HFFc6 (cell line): ENCODE measurements at places on chromosomes 7 and 10. TPM values are rescaled to one million over a fixed set of nuclear protein-coding genes. Genes with fewer than 3 reads are reported as not detected.
A peak's percentile ranks its signal among the peaks of the same experiment; 100 is the strongest.

Gene SYCE1
- not detected in 3 replicates for total RNA-seq

GRCh38 chr7:151565541-151565940 is 45.8 kb upstream of the RHEB start:
- DNase-seq: peak; percentile 37

Gene SLC18A3
- total RNA-seq: not detected in 3 replicates

GRCh38 chr10:87594864-87595263 is 64.8 kb upstream of the PAPSS2 start:
- DNase-seq: no peak

Gene TMEM176A
- total RNA-seq: not detected in 3 replicates

Gene SLC26A3
- total RNA-seq: not detected in 3 replicates

GRCh38 chr7:157008206-157009169 is 2.0 kb downstream of the MNX1 start:
- no peak for DNase-seq

DNA sequence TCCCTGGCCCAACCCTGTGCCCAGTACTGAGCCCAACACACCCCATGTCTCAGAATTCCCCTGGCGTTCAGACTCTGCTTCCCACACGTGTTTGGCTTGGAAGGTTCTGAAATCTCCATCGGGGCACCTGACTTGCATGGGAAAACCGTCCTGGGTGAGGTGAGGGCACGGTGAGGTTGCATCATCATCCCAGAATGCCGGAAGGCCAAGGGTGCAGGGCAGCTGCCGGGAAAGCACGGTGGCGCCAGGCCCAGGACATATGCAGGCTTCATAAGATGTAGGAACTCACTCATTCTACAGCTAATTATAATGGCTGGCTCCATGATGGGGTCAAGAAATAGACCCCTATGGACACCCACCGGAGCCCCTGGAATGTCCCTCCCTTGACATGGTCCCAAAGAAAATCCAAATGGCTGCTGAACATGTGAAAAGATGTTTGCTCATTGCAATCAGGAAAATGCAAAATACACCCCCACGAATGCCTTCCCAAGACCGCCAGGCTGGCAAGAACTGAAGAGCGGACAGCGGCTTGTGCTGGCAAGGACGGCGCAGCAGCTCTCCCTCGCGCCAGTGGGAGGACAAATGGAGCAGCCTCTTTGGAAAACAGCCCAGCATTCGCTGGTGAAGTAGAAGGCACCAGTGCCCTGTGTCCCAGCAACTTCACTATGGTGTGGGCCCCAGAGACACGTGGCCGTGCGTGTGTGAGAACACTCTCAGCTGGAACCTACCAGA is 2.3 kb downstream of the KNDC1 start:
- no peak for DNase-seq

GRCh38 chr10:74728225-74728624 is 98.2 kb upstream of the KAT6B start:
- DNase-seq: peak; percentile 22

Gene FBXO24
- 0.23 to 0.36 TPM (median 0.33 TPM) in 3 replicates for total RNA-seq

Gene LLCFC1
- not detected in 3 replicates for total RNA-seq

- DNase-seq: no peak
Measured at GRCh38 chr10:56288403-56288802, 72.7 kb downstream of the ZWINT start.

DNA sequence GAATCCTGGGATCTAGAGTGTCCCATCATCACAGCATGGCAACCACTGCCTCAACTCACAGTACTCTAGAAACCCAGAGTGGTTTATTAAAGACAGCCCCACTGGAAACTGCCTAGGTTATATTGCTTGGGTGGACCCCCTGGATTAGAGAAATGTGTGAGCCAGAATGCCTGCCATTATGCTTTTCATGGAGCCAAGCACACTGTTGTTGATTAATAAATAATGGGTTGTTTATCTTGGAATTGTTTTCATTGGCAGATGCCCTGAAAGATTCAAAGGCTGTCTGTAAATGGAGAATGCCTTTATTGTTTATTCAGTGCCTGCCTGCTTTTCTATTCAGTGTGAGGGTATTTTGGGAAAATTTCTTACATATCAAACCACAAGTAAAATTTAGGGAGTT is 52.1 kb downstream of the GNAI1 start:
- DNase-seq: peak; percentile 4

DNA sequence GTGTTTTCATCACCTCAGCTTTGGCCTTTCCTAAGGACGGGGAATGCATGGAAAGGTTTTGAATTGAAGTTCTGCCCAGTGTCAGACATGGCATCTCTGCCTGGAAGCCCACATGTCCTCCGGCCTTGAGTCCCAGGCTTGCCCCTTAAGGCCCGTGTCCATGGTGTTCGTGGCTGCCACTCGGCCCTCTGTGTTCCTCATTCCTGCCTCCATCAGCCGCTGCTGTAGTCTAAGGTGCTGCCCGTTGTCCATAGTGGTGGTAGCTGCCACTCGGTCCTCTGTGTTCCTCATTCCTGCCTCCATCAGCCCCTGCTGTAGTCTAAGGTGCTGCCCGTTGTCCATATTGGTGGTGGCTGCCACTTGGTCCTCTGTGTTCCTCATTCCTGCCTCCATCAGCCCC is 180.7 kb upstream of the SHH start:
- no peak for DNase-seq

GRCh38 chr7:133117452-133117851 is 35.6 kb upstream of the CHCHD3 start:
- DNase-seq: no peak

GRCh38 chr10:95290461-95291364 is at the start of gene PDLIM1:
Gene PDLIM1 (minus strand): TSS chr10:95291003. CDS start chr10:95290915, 88 bp downstream.
- peak; percentile 49 for DNase-seq

Gene OR2A12
- total RNA-seq: not detected in 3 replicates

DNA sequence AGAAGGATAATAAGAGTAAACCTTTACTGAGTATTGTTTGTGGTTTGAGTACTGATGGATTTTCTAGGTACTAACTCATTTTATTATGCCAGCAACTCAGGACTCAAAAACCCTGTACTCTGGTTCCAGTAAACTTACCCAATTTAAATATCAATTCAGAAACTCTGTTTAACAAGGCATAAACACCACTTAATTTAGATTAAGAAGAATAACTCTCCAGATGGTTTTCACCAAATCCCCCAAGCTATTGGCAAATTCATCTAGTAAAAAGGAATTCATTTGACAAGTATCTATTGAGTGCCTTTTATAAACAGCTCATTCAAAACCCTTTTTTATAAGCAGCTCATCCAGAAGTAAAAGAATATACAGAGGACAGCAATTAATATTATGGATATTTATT is 572.4 kb downstream of the PHTF2 start:
- DNase-seq: no peak

Gene AMPH
- 4.5 to 5.8 TPM (median 5.3 TPM) in 3 replicates for total RNA-seq

- no peak for DNase-seq
Measured at GRCh38 chr10:49318028-49318427, 19.1 kb downstream of the C10orf71 start.

GRCh38 chr7:4803397-4804241 is 28.2 kb downstream of the AP5Z1 start:
- DNase-seq: no peak

Gene XRCC2
- 2.0 to 3.9 TPM (median 3.0 TPM) in 3 replicates for total RNA-seq

- no peak for DNase-seq
Measured at GRCh38 chr7:143493751-143494150, 16.1 kb downstream of the TAS2R41 start.

Gene PRR15
- 0.35 to 0.39 TPM in 2 of 3 replicates, not detected in the other for total RNA-seq

GRCh38 chr10:33820531-33820930 is 486.1 kb upstream of the NRP1 start:
- no peak for DNase-seq

Gene ARHGEF5
- total RNA-seq: not detected in 3 replicates

Gene HOXA2
- total RNA-seq: 0.16 TPM in 1 of 3 replicates, not detected in the others

- DNase-seq: no peak
Measured at GRCh38 chr7:101746314-101746713, 71.1 kb upstream of the CUX1 start.

DNA sequence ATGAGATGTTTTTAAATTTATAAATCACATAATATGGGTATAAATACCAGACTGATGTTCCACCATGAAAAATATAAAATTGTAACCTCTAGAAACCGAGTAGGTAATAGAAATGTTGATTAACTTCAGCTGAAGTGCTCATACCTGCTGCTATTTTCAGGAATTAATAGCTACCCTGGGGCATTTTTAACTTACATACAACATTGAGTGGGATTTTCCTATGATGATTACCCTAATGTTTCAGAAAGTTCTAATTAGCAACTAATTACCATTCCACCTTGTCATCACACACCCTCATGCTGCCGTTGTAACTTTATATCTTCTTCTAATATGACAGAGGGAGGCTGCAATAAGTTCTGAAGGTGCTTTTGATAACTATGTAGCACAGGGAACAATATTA is 53.5 kb upstream of the ARHGAP12 start:
- no peak for DNase-seq

Gene CEP55
- 21.5 and 45.9 TPM in 2 replicates for total RNA-seq

GRCh38 chr10:83562381-83562780 is 576.9 kb upstream of the GHITM start:
- DNase-seq: no peak

- DNase-seq: peak; percentile 85
Measured at GRCh38 chr10:6396652-6397051, 183.4 kb downstream of the PRKCQ start.

GRCh38 chr10:73537288-73537687 is 41.5 kb upstream of the PPP3CB start:
- no peak for DNase-seq

DNA sequence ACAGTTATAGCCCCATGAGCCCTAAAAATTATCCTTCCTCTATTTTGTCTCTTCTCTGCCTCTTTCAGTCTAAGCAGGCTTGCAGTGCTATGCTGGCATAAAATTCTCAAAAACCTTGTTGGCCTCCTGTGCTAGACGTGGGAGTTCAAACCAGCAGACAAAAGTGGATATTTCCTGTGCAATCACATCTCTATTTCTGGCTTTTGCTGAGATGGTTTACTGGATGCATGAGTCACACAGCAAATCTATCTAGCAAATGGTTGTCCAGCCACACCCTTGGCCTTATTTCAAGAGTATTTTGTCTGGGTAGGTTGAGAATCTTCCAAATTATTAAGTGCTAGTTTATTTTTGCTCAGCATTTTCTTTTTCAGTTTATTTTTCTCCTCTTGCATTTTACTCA is 370.8 kb downstream of the CDC14C start:
- DNase-seq: no peak
